ENCODE measurements at places on chromosomes 7 and 10. TPM values are rescaled to one million over a fixed set of nuclear protein-coding genes. Genes with fewer than 3 reads are reported as not detected.

The HPSE2 gene
- total RNA-seq: 48.1 TPM

The EBLN1 gene
- not detected for total RNA-seq

The DNAJC9 gene
- 27.8 TPM for total RNA-seq

The SPDYE1 gene
- total RNA-seq: not detected

The MUC12 gene
- 1.1 TPM for total RNA-seq

DNA sequence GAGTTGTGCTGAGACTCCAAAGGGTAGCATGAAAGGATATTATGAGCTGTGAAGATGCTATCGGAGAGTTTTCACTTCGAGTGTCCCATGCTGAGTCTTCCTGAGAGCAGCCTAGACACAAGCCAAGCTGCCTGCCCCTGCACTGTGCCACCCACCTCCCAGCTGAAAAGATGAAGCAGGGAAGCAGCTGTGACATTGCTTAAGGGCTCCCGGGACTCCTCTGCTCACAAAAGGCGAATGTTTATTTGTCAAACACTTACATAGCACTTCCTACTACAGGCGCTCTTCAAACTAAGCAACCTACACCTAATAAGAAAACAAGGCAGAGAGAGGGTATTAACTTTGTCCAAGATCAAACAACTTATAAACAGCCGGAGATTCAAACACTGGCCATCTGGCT, 95.6 kb downstream of the OSBPL3 start:
- no peak for DNase-seq

DNA sequence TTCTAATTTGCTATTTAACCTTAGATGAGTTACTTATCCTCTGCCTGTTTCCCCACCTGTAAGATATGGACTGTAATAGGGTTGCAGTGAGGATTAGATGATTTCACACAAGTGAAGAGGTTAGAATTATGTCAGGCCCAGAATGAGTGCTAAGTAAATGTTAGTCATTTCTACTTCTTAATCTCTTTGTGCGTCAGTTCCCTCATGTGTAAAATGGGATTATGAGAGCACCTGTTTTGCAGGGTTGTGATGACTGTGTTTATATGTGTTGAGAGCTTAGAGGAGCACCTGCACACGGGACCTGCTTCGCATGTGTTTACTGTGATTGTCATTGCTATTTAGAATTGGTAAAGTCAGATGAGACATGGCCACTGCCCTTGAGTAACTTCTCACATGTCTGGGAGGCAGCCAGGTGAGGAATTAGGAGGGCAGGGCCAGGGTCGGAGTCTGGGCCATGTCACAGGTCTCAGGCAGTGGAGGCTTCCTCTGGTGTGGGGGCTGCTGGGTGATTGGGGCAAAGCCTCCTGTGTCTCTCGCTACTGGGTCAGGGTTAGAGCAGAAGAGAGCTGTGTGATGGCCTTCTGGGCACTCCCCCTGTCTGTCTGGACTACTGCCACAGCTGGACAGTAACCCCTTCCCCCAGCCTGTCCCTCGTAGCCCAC, 106.7 kb downstream of the WDFY4 start:
- DNase-seq: no peak

DNA sequence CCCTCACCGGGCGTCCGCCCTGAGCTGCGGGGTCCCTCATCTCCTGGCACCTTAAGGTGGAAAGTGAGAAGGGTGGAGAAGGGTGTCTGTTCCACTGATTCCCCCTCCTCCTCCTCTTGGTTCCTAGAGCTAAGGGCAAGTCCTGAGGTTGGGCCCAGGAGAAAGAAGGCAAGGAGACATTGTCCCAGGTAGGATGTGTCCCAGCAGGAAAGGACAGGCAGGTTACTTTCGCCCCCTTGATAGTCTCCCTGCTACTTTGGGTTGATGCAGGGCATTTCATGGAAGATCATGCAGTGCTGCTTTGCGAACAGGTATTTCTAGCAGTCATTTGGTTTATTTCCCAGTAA, 582 bp downstream of the STEAP2 start:
- no peak for DNase-seq

All from urinary bladder (tissue), 4 donors.